Smooth muscle cell of trachea (primary cell): ENCODE measurements at places on chromosomes 4 and X. TPM values are rescaled to one million over a fixed set of nuclear protein-coding genes. Genes with fewer than 3 reads are reported as not detected.

Gene SLC6A14
- total RNA-seq = not detected in 2 replicates

Gene MAGEE2
- total RNA-seq = under 0.01 TPM in 1 of 2 replicates, not detected in the other

Gene CLNK
- total RNA-seq = not detected in 2 replicates

Gene MCF2
- 0.15 and 0.17 TPM in 2 replicates for total RNA-seq

Gene MGAT4D
- total RNA-seq = under 0.01 TPM in 1 of 2 replicates, not detected in the other

Gene BGN
- 10.5 and 57.7 TPM in 2 replicates for total RNA-seq

Gene TIGD4
- total RNA-seq = 0.17 and 0.29 TPM in 2 replicates

Gene GPR173
- 5.8 and 6.3 TPM in 2 replicates for total RNA-seq

Gene SSX4
- total RNA-seq = not detected in 2 replicates

Gene CENPI
- total RNA-seq = 5.3 and 28.7 TPM in 2 replicates
